NK-92 treated with Interleukin-12 subunit alpha and Interleukin-12 subunit beta, amount 100 ng/mL, for 24 hours (cell line): ENCODE measurements at places on chromosomes 5 and 9.
A peak's percentile ranks its signal among the peaks of the same experiment; 100 is the strongest.

- DNase-seq, result no peak
Measured at GRCh38 chr9:110404473-110404872, 66.8 kb upstream of the TXNDC8 start.

DNA sequence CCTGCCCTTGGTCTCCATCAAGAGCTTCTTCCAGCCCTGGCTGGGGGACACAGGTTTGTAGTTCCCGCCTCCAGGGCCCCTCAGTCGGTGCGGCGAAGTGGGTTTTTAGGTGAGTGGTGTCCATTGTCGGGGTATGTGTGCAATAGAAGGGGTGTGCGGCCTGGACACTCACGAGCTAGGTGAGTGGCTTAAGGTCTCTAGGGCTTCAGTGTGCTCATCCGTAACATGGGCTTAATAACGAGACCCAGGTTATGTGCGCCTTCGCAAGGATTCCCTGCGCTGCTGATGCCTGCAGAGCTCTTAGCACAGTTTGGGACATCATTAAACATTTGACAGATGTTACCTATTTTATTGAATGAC is 656 bp downstream of the CEP78 start:
- DNase-seq, result no peak

DNA sequence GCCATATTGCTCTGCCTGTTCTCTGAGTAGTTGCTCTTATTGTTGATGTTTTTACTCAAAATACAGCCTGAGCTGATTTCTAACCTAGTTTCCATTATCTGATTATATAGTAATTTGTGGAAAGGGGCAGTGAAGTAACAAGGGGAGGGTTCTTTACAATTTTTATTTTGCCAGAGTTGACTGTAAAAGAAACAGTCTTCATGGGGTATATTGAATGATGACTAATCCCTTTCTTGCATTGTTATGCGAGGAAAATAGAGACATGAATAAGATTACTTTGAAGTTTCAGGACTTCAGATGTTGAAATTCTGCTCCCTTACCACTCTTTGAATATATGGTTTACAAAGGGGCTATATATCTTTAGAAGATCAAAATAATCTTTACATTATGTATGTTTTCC is 9.1 kb upstream of the LRRC70 start:
- no peak for DNase-seq

DNA sequence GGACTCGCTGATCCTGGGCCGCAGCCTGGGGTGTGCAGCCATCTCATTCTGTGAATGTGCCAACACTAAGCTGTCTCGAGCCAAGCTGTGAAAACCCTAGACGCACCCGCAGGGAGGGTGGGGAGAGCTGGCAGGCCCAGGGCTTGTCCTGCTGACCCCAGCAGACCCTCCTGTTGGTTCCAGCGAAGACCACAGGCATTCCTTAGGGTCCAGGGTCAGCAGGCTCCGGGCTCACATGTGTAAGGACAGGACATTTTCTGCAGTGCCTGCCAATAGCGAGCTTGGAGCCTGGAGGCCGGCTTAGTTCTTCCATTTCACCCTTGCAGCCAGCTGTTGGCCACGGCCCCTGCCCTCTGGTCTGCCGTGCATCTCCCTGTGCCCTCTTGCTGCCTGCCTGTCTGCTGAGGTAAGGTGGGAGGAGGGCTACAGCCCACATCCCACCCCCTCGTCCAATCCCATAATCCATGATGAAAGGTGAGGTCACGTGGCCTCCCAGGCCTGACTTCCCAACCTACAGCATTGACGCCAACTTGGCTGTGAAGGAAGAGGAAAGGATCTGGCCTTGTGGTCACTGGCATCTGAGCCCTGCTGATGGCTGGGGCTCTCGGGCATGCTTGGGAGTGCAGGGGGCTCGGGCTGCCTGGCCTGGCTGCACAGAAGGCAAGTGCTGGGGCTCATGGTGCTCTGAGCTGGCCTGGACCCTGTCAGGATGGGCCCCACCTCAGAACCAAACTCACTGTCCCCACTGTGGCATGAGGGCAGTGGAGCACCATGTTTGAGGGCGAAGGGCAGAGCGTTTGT is 19.9 kb downstream of the PTGES2 start:
- DNase-seq, result no peak

GRCh38 chr9:100720922-100721321 is 143.0 kb downstream of the CAVIN4 start:
- DNase-seq, result no peak

- no peak for DNase-seq
Measured at GRCh38 chr5:178210073-178210535, 5.8 kb downstream of the HNRNPAB start.

DNA sequence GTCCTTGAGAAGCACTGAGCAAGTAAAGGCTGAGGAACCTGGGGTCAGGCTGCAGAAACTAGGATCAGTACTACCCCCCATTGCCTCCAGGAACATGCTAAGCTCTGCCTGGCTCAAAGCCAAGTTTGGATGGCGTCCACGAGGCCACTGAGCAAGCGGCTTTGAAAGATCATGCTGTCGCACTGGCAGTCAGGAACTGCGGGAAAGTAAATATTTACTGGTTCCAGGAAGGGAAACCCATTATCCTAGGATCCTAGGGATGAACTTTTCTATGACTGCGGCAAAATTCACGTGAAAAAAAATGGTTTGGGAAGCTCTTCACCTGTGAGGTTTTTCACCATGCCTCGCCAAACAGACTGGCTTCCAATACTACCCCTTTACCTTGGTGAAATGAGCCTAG is 75.3 kb upstream of the PJA2 start:
- DNase-seq, result no peak

DNA sequence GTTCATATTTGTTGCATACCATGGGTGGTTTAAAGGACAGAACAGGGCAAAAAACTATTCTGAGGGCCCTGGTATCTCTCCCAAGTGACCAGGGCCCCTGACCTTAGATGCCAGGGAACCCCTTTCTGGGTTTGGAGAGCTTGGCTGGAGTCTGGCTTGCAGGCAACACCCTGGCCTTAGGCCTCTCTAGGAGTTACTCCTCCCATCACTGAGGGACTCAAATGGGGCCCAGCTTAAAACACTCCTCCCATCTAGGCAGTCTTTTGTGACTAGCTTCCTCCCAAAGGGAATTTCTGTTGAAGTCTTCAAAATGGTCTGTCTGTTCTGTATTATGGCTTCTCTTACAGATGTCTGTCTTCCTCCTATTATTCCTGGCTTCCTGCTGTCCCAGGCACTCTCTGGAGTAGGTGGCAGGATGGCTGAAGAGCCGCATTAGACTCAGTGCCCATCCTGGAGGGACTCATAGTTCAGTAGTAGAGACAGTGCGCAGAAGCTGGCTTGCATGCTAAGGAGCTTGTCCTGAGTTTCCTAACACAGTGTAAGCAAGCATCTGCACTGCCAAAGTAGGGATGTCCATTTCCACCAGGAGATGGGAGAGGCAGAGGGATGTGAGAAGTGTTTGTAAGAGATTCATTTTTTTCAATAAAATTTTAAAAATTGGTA is 10.0 kb downstream of the COL15A1 start:
- no peak for DNase-seq

DNA sequence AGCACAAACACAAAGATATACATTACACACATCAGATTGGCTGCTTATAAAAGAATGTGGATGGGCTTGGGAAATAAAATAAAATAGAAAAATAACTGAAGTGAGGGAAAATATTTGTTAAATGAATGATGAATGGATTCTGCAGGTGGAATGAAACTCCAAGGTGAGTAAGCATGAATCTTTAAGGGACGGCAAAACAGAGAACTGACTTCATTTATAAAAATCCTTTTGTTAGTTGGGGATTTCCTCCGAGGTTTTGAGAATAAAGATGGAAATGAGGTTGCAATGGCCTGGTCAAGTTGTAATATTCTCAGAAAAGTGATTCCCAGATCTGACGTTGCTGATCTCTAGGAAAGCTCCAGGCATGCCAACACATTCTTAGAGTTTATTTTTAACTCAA is 20.9 kb upstream of the SEMA6A start:
- no peak for DNase-seq

GRCh38 chr9:102178811-102179210 is 440.4 kb upstream of the GRIN3A start:
- no peak for DNase-seq

GRCh38 chr9:128824911-128825310 is 4.7 kb downstream of the SPOUT1 start:
- no peak for DNase-seq

DNA sequence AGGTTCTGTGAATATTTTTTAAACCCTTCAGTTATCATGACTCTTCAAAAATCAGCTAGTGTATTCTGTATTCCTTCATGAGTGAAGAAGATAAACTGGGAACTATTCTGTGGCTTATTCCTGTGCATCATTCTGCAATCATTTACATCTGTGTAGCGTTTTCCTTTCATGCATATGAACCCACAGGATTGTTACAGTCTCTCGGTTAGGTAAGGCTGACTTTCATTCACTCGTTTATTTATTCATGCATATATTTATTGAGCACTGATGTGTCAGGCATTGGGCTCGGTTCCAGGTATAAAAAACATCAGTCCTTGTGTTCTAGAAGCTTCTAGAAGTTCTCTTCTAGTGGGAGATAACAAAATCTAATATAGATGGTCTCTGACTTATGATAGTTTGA is 318.4 kb downstream of the MAN2A1 start:
- no peak for DNase-seq

DNA sequence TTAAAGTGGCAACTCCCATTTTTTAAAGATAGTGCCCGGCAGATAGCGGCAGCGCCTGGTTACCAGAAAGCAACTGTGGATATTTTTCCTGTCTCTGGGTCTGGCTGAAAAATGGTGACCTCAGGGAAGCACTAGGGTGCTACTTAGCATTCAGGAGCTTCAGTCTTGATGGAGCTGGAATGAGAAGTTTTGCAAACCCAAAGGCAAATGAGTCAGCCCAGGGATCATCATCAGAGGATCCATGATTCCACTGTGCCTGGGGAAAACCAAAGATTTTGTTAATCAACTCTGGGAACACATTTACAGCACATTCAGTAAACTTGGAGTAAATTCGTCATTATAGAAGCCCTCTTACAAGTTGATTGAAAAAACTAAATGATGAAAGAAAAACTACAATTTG is 26.7 kb downstream of the F2R start:
- no peak for DNase-seq

DNA sequence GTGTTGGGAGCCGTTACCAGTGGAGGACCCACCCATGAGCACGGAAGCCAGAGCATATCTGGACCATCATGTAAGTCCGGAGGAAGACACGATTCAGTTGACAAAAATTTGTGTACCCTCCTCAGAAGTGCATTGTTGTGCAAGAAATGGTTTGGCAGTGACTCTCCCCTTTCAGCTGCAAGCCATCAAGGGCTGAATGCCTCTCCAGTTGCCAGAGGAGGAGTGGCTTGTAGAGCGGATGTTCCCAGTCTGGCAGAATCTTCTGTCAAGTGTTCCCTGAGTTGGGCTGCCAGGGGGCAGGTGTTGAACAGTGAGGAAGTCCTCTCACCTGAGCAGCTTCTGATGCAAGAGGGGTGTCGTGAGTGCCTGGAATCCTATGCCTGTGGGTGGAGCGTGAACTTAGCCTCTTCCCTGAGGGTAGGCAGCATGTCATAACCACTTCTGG is 27.6 kb upstream of the CDKN2AIPNL start:
- no peak for DNase-seq

DNA sequence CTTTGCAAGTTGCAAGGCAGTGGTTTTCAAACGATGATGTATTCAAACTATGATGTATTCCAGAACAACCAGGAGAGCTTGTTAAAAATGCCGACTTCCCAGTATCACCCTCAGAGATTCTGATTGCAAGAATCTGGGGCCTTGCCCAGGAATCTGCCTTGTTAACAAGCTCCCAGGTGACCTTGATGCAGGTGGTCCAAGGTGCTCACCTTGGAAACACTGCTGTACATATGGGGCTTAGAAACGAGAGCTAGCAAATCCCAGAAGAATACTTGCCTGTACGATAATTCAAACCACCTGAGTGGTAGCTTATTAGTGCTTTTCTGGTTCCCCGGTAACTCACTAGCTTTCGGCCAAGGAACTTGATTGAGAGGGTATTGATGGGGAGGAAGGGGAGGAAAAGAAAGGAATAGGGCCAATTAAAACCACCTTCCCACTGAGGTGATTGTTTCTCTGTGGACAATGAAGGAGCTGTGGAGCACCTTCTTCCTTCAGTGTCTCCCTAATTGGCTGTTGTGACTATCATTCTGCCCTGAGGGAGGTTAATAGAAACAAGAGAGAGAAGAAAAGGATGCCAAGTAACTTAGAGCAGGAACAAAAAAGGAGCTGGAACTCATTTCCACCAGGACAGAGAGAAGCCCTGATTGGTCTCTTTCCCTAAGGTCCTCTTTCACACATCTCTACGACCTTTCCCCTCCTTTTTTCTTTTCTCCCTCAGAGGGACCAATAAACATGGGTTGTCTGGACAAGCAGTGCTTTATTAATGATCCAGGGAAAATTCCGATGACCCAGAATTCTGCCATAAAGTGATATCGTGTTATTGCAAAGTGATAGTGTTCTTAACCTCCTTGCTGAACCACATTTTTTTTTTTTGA is 218.8 kb downstream of the TMEM167A start:
- DNase-seq, result no peak

- no peak for DNase-seq
Measured at GRCh38 chr5:74641735-74642542, 1.4 kb upstream of the ENC1 start.

DNA sequence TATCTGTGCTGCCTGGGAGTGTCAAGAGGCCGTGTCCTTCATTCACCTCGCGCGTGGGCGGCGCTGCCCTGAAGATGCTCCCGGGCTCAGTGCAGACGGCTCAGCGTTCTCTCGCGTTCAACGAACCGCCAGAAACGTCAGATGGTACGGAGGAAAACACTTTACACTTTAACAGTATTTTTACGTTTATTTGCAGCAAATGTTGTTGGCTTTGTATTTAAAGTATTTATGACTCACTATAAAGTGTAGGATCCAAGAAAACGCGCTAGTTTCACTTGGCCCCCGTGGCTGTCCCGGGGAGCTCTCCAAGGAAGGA is 544 bp upstream of the ERCC6L2 start:
- DNase-seq, result peak; percentile 39

DNA sequence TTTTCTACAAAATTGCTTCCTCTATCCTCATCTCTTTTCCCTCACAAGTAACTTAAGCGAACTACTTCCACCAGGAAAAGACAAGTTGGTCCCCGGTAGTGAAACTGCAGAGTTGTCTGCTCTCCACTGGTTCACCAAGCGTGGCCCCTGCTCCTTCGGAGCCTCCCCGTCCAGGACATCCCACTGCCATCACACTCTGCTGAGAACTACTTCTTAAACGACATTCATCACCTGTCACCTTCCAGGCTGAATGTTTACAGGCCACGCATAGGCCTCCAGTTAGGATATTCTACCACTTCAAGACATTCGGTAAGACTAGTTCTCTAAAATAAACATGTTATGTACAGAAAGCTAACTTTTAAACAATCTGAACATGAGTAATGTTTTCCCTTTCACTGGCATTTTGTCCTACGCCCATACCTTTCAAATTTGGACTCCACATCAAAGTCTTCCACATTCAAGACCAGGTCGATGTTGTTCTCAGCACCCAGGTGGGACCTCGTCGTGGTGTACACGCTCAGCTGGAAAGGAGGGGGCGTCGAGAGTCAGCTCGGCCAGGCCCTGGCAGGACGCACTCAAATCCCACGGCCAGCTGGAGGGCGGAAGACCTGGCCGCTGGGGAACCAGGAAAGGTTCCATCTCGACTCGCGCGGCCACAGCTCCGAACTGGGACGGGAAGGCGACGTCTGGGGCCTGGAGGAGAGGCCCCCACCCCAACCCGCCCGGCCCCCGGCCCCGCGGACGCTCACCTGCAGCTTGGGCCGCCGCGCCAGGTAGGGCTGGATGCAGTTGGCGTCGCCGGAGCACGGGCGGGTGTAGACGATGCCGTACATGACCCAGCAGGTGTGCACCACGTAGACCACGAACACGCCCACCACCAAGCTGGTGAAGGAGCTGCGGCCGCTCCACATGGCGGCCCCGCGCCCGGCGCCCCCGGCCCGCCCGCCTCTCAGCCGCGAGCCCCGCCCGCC is 683 bp downstream of the CLPTM1L start:
- DNase-seq, result no peak

- no peak for DNase-seq
Measured at GRCh38 chr5:127702926-127703561, at the start of gene CCDC192. Gene CCDC192, plus strand, starts transcription at chr5:127703391. Its CDS starts 55 bp downstream, at chr5:127703446.
